ENCODE measurements at places on chromosomes 7 and 10. TPM values are rescaled to one million over a fixed set of nuclear protein-coding genes. Genes with fewer than 3 reads are reported as not detected.
A peak's percentile ranks its signal among the peaks of the same experiment; 100 is the strongest.

DNA sequence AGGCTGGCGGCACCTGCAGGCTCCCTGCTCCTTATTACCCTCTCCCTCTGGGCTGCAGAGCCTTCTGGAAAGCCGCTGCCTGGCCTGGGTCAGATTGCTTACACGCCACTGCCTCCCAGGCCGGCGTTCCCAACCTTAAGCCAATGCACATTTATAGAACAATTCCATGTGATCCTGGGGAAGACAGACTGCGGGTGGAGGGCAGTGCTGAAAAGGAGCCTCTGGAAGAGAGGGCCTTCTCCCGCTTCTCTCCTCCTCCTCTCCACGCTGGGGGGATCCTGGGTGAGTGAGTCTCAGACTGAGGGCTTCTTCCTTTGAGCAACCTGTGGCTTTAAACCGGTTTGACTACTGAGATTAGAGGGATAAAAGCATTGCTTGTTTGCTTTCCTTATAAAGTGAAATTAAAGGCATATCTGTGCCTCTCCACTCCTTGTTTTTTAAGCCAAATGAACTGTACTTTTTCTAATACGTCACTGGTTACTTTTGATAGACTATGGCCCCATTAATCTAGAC is 5.5 kb downstream of the TACC2 start:
- no peaks in the 10 kb centered on the region for H3K4me1 ChIP-seq
- no peaks in the 10 kb centered on the region for H3K36me3 ChIP-seq
- no peak overlapping the region for H3K4me3 ChIP-seq
- no peak overlapping the region for H3K27ac ChIP-seq
- no peak for DNase-seq

DNA sequence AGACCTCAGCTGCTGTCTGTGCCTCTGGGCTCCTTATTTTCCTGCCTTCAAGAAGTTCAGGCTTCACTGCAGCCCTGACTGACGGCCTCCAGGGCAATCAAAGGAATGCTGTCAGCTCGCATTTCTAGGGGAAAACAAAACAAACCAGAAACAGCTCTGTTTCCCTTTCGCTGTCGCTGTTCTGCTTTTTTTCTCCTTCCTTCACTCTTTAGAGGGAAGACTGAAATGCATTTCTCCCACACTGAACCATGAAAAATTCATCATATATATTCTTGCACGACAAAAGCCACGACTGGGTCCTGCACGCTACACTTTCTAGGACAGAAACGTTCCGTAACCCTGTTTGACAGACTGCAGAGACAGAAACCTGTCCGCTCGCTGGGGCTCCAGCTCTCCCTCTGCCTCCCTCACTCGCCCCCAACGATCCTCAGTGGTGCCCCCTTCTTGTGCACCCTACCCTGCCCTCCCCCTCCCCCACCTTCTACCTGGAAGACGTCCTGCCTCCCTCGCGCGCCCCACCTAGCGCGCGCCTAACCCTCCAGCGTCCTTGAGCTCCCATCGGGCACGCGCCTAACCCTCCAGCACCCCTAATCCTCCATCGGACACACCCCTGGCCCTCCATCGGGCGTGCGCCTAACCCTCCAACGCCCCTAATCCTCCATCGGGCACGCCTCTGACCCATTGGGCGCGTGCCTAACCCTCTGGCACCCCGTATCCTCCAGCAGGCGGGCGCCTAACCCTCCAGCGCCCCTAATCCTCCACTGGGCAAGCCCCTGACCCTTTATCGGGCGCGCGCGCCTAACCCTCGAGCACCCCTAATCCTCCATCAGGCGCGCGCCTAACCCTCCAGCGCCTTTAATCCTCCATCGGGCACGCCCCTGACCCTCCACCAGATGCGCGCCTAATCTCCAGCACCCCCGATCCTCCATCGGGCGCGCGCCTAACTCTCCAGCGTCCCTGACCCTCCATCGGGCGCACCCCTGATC is 37.1 kb downstream of the SVOPL start:
- no peak overlapping the region for H3K27ac ChIP-seq
- H3K27me3 ChIP-seq = no peaks in the 10 kb centered on the region
- peak; percentile 42 for DNase-seq

DNA sequence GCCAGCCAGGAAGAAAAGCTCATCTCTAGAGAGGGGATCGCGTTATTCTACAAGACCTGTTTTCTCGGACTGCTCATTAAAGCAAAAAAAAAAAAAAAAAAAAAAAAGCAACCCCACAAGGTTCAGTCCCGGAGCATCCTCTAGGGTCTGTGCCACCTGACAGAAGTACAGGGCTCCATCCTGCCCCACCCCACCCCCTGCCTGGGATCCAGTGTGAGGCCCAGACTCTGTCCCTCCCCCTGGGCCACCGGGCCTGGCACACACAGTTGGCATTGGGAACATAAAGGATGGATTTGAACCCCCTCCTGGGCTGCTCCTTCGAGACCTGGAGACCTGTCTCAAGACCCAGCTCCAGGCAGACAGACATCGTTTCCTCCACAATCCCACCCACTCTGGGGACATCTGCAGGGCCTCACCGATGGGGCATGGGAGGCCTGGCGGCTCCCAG is 688 bp downstream of the ORAI2 start:
- H3K4me1 ChIP-seq = peaks cover 11% of the 10 kb centered on the region
- peak overlapping the region; percentile 94 for H3K4me3 ChIP-seq
- H3K27me3 ChIP-seq = no peaks in the 10 kb centered on the region
- H3K27ac ChIP-seq = peak overlapping the region; percentile 71

- peak overlapping the region; percentile 94 for H3K27ac ChIP-seq
- H3K4me3 ChIP-seq = peak overlapping the region; percentile 85
- peak; percentile 35 for DNase-seq
- H3K27me3 ChIP-seq = no peaks in the 10 kb centered on the region
- H3K36me3 ChIP-seq = 0 out of 2 replicates have a peak, but pooled peaks cover 3% of the 10 kb centered on the region
Measured at GRCh38 chr10:32446536-32447406, 831 bp downstream of the CCDC7 start.

GRCh38 chr10:73529089-73529832 is 33.4 kb upstream of the PPP3CB start:
- DNase-seq = peak; percentile 75
- H3K27me3 ChIP-seq = no peaks in the 10 kb centered on the region
- peaks cover 7% of the 10 kb centered on the region for H3K36me3 ChIP-seq
- no peak overlapping the region for H3K27ac ChIP-seq

GRCh38 chr7:8433477-8434289 is at the start of gene NXPH1:
TSS of gene NXPH1 (plus strand) at chr7:8433609.
- no peaks in the 10 kb centered on the region for H3K4me1 ChIP-seq
- H3K36me3 ChIP-seq = no peaks in the 10 kb centered on the region
- H3K27ac ChIP-seq = no peak within 1 kb of the TSS
- 0 out of 2 replicates have a peak, but pooled peaks cover 5% of the 10 kb centered on the region for H3K27me3 ChIP-seq
- peak; percentile 97 for DNase-seq

- no peak overlapping the region for H3K4me3 ChIP-seq
- peak; percentile 63 for DNase-seq
- H3K36me3 ChIP-seq = peaks cover 7% of the 10 kb centered on the region
- no peak overlapping the region for H3K27ac ChIP-seq
Measured at GRCh38 chr7:141785706-141786552, 4.1 kb upstream of the TAS2R5 start.

DNA sequence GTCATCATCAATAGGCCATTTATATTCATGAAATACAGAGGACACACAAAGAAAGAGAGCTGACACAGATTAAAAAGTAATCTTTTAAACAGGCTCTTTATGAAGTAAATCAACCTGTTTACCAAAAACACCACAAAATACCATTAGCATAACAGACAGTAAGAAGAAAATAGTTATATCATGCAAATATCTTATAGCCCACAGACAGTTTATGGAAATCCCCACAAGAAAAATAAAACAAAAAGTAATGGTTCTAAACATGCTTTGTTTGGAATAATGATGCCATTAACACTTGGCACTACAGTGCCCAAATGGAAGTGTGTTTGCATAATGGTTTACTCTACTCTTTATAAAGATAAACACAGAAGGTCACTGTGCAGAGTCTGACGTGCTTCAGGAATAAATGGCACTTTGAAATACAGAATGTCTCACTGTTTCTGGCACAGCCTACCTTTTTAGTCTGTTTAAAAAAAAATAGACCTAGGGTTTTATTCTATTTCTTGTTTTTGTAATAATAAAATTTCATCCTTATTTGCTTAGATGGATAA is 30.1 kb downstream of the SEMA3D start:
- no peak for DNase-seq
- no peak overlapping the region for H3K27ac ChIP-seq

GRCh38 chr10:69010151-69010640 is 21.6 kb downstream of the KIFBP start:
- H3K27me3 ChIP-seq = no peaks in the 10 kb centered on the region
- DNase-seq = no peak
- H3K36me3 ChIP-seq = peaks cover 65% of the 10 kb centered on the region
- H3K4me1 ChIP-seq = no peaks in the 10 kb centered on the region
- no peak overlapping the region for H3K27ac ChIP-seq
- H3K4me3 ChIP-seq = no peak overlapping the region

DNA sequence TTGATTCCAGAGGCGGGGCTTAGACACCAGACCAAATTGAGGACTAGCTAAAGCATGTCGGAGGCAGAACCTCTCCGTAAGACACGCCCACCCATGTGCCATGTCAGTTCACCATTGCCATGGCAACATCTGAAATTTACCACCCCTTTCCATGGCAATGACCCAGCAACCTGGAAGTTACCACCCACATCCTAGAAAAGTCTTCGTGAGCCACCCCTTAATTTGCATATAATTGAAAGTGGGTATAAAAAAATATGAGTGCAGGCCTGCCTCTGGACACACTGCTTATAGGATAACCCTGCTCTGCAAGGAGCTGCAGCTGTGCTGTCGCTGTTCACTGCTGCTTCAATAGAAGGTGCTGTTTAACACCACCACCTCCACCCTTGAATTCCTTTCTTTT is 28.0 kb downstream of the TMEM270 start:
- no peaks in the 10 kb centered on the region for H3K27me3 ChIP-seq
- no peak overlapping the region for H3K27ac ChIP-seq
- peaks cover 27% of the 10 kb centered on the region for H3K4me1 ChIP-seq
- H3K36me3 ChIP-seq = no peaks in the 10 kb centered on the region
- peak; percentile 26 for DNase-seq
- H3K4me3 ChIP-seq = no peak overlapping the region

- H3K27me3 ChIP-seq = no peaks in the 10 kb centered on the region
- peaks cover 30% of the 10 kb centered on the region for H3K4me1 ChIP-seq
- no peak overlapping the region for H3K4me3 ChIP-seq
- no peak for DNase-seq
Measured at GRCh38 chr10:107054469-107055156, 109.9 kb downstream of the SORCS1 start.

DNA sequence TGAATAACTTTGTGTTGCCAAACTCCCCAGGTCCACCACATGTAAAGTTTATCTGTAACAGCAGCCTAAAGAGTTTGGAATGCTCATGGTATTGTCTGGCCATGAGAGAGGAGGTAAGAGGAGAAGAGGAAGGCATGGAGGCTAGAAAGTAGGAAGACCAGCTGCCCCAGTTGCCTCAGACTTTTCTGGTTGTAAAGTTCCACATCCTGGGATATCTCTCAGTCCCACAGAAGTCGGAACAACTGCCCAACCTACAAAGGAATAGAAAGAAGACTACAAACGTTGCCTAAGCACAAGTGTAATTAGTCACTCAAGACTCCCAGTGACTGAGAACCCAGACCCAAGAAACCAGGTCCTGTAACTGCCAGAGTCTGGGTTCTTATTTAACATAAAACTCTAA is 47.3 kb downstream of the CREB3L2 start:
- H3K27me3 ChIP-seq = no peaks in the 10 kb centered on the region
- DNase-seq = no peak
- no peak overlapping the region for H3K4me3 ChIP-seq
- peaks cover 18% of the 10 kb centered on the region for H3K4me1 ChIP-seq

DNA sequence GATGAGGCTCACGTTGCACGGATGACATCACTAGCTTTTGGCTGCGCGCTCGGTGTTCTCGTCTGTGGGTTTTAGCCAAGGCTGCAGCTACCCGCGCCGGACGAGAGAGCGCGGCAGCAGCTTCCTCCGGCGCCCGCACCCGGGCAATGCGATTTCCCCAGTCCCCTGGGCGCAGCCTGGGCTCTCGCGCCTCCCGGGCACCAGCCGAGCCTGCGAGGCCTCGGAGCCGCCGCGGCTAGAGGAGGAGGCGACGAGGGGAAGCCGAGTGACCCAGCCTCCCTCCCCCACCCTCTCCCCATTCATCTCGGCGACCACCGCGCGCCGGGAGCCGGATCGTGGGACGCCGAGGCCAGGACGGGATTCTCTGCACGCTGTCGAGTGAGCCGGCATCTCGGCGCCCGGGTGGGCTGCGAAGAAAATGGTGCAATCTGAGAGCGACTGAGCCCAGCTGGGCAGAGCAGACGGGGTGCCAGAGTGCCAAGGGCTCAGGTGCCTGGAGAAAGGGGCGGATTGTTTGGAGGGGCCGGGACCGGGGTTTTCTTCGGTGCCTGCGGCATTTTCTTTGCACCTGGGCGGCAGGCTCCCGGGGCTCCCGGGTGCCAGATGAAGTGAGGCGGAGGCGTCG is 1.2 kb upstream of the TMEM178B start:
- peak overlapping the region; percentile 67 for H3K27ac ChIP-seq
- H3K27me3 ChIP-seq = peaks cover 38% of the 10 kb centered on the region
- peak overlapping the region; percentile 63 for H3K4me3 ChIP-seq

- H3K36me3 ChIP-seq = no peaks in the 10 kb centered on the region
- H3K27ac ChIP-seq = no peak overlapping the region
- no peak overlapping the region for H3K4me3 ChIP-seq
- H3K4me1 ChIP-seq = no peaks in the 10 kb centered on the region
Measured at GRCh38 chr10:92846854-92847201, 1.5 kb upstream of the EXOC6 start.

DNA sequence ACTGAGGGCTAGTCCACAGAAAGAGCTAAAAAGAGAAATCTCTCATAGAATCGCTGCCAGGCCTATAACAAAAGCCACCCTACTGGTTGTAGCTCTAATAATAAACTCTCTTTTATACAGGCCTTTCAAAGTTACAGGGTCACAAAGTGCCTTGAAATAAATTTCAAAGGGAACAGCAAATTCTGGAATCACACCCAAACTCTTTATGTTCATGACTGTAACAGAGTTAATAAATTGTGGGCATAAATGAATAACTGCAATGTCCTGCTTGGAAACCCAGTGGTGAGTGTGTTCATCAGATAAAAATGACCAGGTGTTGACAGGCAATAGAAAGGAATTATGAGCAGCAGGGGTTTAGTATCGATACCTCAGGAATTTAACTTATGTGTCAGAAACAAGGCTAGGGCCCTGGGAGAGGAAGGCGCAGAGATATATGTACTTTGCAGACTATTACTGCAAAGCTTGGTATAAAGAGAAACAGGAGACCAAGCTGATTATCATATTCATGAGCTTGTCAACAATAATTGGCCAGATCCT is 9.3 kb downstream of the CDC14C start:
- H3K27me3 ChIP-seq = no peaks in the 10 kb centered on the region
- no peak for DNase-seq
- H3K27ac ChIP-seq = no peak overlapping the region
- H3K4me1 ChIP-seq = no peaks in the 10 kb centered on the region
- no peaks in the 10 kb centered on the region for H3K36me3 ChIP-seq

Gene ACSL5
- polyA plus RNA-seq = 0.08 TPM

Gene CALHM1
- polyA plus RNA-seq = not detected

Gene ANKRD22
- polyA plus RNA-seq = 0.15 TPM

Gene CCDC136
- polyA plus RNA-seq = 48.4 TPM

Gene TYW1B
- 1.4 TPM for polyA plus RNA-seq

Gene RBM20
- polyA plus RNA-seq = 0.64 TPM

Gene HERC4
- polyA plus RNA-seq = 24.3 TPM

Gene ASCC1
- 19.5 TPM for polyA plus RNA-seq

Gene SRRM3
- polyA plus RNA-seq = 2.7 TPM

All from SK-N-SH (cell line).